ENCODE measurements at places on chromosomes 2 and 18.

DNA sequence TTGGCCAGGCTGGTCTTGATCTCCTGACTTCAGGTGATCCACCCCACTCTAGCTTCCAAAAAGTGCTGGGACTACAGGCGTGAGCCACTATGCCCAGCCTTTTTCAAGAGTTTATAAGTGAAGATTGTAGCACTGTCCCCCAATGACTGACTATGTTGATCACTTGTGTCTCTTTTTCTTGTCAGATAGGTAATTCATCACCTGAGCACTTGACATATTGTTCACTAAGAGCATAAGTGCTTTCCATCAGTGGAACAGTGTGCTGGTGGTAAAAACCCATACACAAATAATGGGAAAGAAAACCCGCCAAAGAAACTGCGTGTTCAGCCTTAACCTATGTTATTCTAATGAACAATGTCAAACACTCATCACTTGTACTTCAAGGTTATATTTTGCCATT, 414.4 kb upstream of the CDH7 start:
- DNase-seq: no peak

DNA sequence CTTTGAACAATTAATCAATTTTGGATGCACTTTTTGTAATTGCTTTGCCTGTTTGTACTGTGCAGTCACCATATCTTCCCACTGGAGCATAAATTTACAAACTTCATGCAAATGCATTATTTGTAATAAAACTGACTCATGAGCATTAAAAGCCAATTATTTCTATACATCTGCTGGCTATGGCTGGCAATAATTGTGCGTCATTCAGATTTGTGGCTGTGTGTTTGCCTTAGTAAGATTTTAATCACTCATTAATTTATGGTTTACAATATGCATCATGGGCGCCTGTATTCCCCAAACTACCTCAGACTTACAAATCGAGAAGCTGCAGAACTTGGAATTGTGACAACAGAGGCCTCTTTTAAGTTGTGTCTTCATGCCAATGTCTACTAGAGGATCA, 132.4 kb upstream of the TRIB2 start:
- DNase-seq: no peak

DNA sequence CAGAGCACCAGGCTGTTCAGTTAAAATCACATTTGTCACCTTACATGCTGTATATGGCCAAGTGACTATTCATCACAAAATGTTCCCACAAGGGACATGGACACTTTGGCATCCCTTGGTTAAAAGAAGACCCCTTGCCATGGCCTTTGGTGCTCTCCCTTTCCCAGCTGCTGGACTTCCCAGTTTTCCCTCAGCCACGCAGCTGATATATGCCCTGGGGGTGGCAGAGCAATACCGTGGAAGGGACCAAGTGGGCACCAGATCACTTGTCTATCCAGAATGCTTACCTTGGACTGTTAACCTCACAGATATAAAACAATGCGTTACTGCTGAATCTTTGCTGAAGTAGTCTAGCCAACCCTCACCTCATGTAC, 35.3 kb downstream of the PAIP2B start:
- DNase-seq: no peak

- DNase-seq: no peak
Observed at GRCh38 chr2:47254464-47254863, 99.4 kb upstream of the STPG4 start.

DNA sequence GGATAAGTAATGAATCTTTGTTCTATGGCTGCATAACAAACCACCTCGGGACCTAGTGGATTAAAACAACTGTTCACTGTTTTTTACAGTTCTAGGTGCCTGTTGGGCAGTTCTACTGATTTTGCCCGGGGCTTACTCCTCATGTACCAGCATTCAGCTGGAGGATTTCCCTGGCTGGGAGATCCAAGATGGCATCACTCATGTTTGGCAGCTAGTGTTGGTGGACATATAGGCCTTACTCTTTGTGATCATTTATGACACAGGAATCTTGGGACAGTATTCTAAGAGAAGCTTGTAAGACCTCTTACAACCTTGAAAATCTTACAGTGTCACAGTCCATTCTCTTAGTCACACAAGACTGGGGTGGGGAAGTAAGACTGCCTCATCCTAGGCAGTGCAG, 4.6 kb downstream of the MARCHF7 start:
- no peak for DNase-seq

- no peak for DNase-seq
Observed at GRCh38 chr2:149082079-149082478, 43.6 kb downstream of the LYPD6B start.

All from CD4-positive, alpha-beta T cell treated with Interleukin-1 beta for 1 hour (primary cell).